ENCODE measurements at places on chromosomes 6 and 20.

- no peak for DNase-seq
Measured at GRCh38 chr6:87789198-87789899, 87.3 kb upstream of the AKIRIN2 start.

GRCh38 chr20:42432496-42433334 lies 757.0 kb downstream of the PTPRT start:
- DNase-seq: no peak

- no peak for DNase-seq
Measured at GRCh38 chr20:57953638-57954037, 243.8 kb upstream of the PMEPA1 start.

DNA sequence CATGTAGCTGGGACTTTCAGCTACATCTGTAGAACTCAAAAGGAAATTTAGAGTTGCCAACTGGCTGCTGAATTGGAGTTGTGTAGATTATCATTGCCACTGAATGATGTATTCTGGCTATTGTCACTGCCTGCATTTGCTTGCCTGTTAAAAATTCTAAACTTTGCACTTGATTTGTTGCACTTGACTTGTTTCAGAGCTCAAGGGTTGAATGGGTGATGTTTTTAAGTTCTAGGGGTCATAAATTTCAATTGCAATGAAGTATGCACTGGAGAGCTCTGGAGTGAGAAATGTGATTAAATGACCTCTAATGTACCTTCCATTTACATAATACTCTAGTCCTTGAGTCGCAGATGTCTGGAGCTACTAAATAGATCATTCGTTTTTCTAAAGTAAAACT lies 102.4 kb downstream of the TNFRSF21 start:
- DNase-seq: no peak

DNA sequence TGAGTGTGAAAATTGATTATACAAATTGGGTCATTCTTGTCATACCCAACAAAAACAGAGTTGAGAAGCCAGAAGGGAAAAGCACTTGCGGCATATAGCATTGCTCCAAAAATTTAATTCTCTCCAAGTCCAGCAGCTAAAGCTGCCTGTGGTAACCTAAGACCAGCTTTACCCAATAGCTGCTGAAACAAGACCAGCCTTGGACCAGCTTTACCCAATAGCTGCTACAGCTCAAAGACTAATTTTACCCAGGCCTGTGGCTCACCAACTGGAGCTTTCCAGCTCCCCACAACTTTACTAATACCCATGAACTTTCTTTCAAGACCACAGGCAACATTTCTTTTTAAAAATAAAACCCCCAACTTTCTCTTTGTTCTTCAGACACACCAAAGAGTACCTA lies 32.8 kb upstream of the ZNF133 start:
- no peak for DNase-seq

DNA sequence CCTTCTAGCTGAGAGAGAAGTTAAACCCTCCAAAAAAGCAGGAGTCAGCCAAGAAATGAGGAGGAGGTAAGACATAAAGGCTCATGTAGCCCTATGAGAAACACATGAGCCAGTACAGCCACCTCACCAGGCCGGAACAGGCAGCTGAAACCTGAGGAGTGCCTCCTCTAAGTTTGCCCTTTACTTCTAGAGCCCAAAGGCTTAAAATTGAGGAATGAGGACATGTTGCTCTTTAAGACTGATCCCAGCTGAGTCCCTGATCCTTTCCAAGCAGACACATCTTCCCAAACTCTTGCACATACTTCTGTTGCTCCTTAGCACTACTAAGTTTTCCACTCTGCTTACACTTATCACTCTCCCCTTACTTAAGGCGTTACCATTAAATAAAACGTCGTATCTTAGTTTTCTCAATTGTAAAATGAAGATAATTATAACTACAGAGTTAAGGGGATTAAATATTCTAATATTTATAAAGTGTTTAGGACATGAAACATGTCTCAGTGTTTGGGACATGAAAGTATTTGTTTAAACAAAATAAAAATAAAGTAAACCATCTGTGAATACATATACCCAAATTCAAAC lies 124.0 kb downstream of the OGFRL1 start:
- DNase-seq: no peak

DNA sequence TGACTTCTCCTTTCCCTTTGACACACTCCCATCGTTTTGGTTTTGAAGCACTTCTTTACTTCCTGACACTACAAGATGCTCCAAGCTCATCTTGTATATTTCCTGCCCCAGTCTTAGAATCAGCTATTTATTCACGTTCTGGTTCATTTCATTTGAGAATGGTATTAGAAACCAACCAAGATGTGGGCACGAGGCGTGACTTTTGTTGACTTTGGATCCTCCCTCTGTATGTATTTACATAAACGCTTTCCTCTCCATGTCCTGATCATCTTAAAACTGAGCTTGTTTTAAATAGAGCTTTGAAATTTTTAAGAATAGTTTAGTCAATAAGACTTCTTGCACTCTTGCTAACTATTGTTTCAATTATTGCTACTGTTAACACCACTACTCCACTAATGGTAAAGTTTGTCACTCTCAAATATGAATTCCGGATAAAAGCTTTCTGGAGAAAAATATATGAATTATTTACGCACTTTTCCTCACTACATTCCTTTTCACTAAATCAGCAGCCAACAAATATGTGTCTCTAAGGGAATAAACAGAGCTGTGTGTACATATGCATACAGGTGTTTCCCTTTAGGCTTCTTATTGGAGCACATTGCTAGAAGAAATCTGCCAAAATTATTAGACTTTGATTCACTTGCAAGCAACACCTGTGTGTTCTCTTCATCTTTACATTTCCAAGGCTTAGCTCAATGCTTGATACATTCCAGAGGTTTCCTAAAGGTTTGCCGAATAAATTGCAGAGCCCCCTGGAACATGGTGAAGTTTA lies 77.3 kb upstream of the TMEM244 start:
- DNase-seq: no peak

- DNase-seq: no peak
Measured at GRCh38 chr6:4055420-4056041, 23.4 kb downstream of the FAM217A start.

GRCh38 chr6:159980474-159980873 lies 11.6 kb downstream of the IGF2R start:
- no peak for DNase-seq

GRCh38 chr6:130749402-130749801 lies 77.8 kb upstream of the SMLR1 start:
- DNase-seq: no peak

GRCh38 chr20:56925082-56925830 lies 296.1 kb downstream of the TFAP2C start:
- no peak for DNase-seq

DNA sequence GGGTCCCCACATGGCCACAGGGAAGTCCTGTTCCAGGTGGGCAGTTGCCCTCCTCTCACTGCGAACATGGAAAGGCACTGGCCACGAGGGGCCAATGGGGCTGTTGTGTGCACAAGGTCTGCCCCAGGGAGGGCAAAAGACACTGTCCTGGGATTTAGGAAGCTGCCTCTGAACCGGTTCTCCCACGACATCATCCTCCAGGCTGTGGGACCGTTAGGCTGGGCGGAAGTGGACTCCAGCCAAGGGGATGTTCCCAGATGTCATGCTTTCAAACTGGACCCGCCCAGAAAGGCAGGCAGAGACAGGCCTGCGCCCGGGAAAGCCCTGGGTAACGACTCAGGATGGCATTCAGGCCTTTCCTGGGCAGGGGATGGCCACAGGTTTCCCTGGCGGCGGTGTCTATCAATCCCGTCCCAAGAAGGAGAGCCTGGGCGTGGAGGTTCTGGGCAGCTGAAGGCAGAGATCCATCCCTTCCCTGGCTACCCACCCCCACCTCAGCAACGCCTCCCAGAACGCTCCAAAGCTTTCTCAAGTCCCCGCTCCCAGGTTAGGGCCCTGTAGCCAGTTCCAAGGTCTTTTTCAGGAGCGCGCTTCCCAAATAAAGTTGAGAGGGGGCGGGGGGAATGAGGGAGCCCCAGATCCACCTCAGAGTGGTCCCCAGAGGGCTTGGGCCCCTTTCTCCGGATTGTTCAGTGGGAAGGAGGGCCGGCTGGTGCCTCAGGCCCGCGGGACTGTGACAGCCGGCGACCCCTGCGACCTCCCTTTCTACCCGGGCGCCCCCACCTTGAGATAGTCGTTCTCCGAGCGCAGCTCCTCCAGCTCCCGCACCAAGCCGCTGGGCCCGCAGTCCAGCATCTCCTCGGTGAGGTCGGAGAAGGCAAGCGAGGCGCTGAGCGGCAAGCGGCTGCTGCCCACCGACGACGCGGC lies 13.8 kb upstream of the TLDC2 start:
- no peak for DNase-seq

DNA sequence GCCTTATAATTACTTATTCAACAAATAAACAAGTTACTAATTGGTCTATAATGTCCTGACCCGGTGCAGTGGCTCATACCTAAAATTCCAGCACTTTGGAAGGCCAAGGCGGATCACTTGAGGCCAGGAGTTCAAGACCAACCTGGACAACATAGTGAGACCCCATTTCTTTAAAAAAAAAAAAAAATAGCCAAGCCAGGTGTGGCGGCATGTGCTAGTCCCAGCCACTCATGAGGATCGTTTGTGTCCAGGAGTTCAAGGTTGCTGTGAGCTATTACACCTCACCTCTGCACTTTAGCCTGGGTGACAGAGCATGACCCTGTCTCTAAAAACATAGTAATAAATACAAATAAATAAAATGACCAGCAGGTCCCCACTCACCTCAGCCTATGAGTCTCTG lies 9.8 kb upstream of the UBE2V1 start:
- no peak for DNase-seq

- no peak for DNase-seq
Measured at GRCh38 chr6:104212977-104213668, 646.6 kb downstream of the HACE1 start.

GRCh38 chr6:107083047-107083768 lies 32.1 kb downstream of the BEND3 start:
- no peak for DNase-seq

- DNase-seq: no peak
Measured at GRCh38 chr6:102918161-102918560, 1524.7 kb downstream of the GRIK2 start.

GRCh38 chr6:137821491-137821890 lies 45.6 kb upstream of the TNFAIP3 start:
- DNase-seq: no peak

DNA sequence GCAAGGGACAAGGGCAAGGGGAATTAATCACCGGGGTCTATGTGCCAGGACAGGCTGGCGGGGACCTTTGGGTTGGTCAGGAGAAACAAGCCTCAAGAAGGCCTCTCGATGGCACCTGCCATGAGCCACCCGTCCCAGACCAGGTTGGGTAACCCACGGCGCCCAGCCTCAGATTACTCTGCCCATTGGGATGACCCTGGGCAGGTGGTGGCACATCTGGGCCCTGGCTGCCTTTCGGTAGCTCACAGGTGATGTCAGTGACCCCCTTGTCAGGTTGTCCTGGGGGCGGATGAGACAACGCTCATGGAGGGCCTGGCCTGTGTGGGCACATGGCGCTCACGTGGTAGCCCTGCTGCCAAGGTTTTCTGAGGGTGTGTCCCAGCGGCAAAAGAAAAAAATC lies 152.2 kb downstream of the SYCP2 start:
- DNase-seq: no peak

DNA sequence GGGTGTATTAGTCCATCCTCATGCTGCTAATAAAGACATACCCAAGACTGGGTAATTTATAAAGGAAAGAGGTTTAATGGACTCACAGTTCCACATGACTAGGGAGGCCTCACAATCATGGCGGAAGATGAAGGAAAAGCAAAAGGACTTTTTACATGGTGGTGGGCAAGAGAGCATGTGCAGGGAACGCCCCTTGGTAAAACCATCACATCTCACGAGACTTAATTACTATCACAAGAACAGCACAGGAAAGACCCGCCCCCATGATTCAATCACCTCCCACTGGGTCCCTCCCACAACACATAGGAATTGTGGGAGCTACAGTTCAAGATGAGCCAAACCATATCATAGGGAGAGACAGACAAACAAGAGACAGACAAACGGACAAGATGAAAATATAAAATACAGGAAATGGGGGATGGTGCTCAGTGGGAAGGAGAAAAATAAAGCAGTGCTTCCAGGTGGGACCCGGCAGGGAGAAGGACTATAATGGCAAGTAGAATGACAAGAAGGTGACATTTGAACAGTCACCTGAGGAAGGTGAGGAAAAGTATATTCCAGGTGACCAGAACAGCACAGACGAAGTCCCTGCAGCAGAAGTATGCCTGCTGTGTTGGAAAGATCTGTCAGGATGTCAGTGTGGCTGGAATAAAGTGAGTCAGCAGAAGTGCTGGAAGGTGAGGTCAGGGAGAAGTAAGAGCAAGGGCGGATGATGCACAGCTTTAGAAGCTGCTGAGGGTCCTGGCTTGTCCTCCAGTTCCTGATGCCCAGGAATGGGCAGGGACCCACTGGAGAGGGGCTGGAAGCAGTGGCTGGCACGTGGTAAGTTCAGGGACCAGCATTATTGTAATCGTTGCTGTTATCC lies 61.1 kb downstream of the SLC2A10 start:
- DNase-seq: no peak

GRCh38 chr6:90072935-90073464 lies 178.7 kb downstream of the GJA10 start:
- no peak for DNase-seq

- no peak for DNase-seq
Measured at GRCh38 chr20:10642856-10643559, 30.8 kb downstream of the JAG1 start.

- DNase-seq: no peak
Measured at GRCh38 chr6:52065621-52066020, 21.8 kb downstream of the PKHD1 start.

DNA sequence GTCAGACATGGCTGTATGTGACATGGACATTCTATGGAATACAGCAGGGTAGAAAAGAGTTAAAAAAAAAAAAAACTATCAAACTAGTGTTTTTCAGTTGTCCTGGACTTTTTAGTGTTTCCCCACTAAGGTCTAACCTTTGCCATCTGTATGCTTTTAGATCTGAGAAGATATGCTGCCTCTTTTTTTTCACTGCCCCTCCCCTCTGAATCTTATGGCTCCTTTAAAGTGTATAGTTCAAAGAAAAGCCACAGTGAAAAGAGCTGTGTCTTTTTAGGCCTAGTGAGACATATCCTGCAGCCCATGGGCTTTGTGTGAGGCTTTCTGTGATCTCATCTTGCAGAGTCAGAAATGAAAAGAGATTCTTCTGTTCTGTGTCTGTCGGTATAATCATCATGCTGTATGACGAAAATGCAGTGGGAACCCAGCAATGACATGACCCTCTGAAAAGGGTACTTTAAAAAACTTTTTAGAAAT lies 29.3 kb downstream of the ADGRG6 start:
- no peak for DNase-seq

- peak; percentile 41 for DNase-seq
Measured at GRCh38 chr6:29965873-29966601, 23.7 kb downstream of the HLA-A start.
